Right ventricle myocardium inferior (tissue), 1 donor: ENCODE measurements at places on chromosomes 7 and 10. TPM values are rescaled to one million over a fixed set of nuclear protein-coding genes. Genes with fewer than 3 reads are reported as not detected.

- DNase-seq: peak; percentile 93
Observed at GRCh38 chr10:128047351-128047750, 78.9 kb downstream of the MKI67 start.

DNA sequence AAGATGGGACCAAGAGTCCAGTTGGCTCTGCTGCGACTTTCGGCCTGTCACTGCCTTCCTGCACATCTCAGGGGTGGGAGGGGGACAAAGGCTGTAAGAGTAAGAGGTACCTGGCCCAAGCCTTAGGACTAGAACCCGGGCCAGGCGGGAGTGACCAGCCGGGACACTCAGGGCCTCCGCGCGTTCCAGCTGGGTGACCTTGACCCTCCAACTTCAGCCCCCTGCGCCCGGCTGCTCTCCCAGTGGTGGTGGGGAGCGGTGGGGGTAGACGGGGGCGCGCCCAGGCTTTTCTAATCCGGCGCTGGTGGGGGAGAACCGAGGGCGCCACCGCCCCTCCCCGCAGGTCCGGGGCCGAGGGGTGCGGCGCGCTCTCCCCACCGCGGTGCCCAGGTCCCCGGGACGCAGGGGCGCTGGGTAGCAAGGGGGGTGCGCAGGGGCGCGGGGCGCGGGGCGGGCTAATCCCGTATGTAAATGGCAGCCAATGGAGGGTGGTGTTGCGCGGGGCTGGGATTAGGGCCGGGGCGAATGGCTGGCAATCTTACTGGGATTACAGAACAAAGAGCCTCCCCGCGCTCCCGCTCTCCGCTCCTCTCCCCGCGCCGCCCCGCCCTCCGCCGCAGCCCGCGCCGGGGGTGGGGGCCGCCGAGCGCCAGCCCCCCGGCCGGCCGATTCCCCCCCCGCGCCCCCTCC is at the start of gene GTF2IRD1:
GTF2IRD1 (plus strand) TSS at position 585 of the 690 bp plus-strand sequence. CDS start 54,175 bp downstream, outside the sequence.
- peak; percentile 84 for DNase-seq

- no peak for DNase-seq
Observed at GRCh38 chr10:106435081-106435480, 729.4 kb downstream of the SORCS1 start.

DNA sequence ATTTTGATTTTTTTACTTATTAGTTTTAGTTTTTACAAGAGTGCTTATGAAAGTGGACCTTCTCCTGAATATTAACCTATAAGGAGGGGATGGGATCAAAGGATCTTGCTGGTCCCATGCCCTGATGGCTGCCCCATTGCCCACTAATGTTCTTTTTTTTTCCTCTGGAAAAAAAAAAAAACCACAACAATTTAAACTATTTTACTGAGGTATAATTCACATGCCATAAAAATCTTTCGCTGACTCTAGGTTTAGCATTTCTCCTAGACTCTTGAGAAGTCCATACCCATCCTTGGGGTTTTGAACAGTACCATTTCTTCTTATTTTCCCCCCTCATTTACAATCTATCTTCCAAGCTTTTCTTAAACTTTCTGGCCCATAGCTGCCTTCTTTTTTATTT is 481.8 kb downstream of the TFEC start:
- DNase-seq: no peak

DNA sequence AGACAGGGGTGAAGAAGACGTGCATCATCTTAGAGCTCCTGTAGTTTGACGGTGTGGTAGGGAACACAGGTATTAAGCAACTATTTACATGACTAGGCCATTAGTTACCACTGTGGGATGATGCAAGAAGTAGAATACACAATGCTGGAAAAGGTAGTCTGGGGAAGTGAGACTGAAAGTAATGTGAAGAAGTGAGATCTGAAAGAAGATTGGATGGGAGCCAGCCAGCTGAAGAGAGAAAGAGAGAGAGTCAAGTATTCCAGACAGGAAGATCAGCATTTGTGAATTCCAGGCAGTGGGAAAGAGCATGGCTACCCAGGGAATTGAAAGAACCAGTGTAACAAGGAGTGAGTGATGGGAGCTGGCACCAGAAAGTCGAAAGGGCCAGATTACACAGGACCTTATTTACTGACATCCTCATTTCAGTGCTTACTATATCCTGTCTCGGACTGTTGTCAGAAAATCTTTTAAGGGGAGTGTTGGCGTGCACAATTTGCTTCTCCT is 4.0 kb upstream of the CFAP58 start:
- no peak for DNase-seq

DNA sequence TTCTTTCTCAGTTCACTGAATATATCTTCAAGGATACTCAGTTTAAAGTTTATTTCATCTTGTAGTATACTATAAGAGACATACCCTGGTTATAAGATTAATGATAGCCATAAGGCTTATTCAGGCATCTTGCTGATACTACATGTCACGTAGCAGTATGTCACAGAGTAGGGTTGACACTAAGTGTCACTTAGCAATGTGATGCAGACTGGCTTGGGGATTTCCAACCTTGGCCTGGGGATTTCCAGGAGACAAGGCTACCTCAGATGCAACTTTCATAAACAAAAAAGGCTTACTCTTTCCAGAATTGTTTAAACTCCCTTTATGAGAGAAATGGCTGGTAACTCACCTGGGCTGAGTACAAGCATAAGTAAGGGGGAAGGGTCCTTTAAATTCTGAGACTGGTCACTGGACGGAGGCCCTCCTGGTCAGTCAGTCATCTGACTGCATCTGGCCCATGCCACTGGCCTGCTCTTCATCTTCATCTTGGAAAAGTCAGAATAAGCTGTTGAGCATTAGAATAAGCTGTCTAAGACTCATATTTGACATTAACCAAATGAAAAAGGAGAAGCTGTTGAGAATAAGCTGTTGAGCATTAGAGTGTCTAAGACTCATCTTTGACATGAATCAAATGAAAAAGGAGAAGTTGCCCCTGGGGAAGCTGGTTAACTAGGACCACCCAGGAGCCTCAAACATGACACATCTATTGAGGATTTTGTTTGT is 9.5 kb downstream of the SLC13A1 start:
- DNase-seq: no peak

GRCh38 chr7:28199021-28199510 is 18.5 kb upstream of the JAZF1 start:
- DNase-seq: no peak

- DNase-seq: no peak
Observed at GRCh38 chr7:64871761-64872160, 31.3 kb upstream of the ZNF273 start.

GRCh38 chr10:49217645-49218044 is 29.5 kb upstream of the TMEM273 start:
- no peak for DNase-seq

DNA sequence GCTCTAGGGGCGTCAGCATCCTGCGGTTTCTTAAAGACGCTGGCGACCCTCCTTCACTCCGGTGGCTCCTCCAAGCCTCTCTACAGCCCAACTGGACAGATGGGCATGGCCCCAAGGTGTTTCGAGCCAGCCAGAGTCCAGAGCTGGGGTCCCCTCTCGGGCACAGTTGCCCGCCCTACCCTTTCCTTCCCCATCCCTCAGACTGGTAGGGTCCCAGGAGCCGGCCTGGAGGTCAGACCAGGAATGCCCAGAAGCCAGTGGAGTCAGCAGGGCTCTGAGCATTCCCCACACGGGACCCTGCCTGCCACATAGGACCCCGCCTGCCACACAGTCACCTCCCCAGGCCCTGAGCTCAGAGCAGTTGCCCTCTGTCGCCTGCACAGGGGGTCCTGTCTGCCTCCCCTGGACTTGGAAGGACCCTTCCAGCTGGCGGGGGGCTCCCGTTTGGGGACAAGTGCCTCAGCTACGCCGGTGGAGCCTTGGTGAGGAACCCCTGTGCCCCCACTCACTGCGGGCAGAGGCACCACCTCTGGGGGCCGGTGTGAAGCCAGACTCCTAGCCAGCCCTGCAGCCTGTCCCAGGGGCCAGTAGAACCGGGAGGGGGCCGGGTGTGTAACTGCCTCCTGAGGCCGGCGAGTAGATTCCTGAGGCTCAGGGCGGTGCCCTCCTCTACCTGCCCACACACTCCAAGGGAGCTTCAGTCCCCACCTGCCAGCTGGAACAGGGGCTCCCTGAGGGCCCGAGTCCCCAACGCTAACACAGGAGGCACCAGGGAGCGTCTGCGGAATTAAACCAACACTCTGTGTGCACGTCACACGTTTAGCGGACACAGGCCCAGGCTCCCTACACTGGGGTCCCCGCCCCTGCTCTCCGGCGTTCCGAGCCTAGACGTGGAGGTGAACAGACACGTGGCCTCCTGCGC is 19.4 kb upstream of the PDGFA start:
- no peak for DNase-seq

- DNase-seq: no peak
Observed at GRCh38 chr10:90051053-90051452, 349.7 kb downstream of the KIF20B start.

- no peak for DNase-seq
Observed at GRCh38 chr10:3478153-3478552, 305.6 kb upstream of the PITRM1 start.

DNA sequence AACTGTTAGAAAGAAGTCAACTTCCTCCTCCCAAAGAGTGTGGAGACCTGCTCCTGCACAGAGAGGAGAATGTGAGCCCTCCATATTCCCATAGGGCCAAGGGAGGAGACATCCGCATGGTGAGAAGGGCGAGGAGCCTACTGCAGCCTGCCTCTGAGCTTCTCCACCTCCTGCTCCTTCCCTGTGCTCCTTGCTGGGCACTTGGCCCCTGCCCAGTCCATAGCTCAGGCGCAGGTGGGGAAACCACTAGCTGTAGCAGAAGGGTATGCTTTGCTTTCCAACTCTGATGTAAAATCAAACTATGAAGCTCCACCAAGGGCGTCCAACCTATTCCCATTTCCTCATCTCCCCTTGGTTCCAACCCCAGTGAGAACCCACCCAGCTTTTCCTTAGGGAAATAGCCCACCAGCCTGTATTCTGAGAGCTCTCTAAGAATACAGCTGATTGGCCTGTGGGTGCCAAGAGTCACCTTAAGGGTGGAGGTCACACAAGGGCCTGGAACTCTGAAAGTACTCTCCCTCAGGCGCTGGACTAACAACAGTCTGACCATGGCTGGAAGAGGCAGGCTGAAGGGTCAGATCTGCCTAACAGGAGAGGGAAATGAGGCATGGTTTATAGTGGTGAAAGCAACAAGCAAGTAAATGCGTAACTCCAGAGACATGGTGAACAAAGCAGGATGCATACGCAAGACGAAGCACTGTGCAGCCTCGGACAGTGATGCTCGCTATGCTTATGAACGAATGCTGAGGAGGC is 13.9 kb downstream of the ZNF488 start:
- no peak for DNase-seq

- no peak for DNase-seq
Observed at GRCh38 chr10:73211106-73211811, 35.8 kb downstream of the DNAJC9 start.

DNA sequence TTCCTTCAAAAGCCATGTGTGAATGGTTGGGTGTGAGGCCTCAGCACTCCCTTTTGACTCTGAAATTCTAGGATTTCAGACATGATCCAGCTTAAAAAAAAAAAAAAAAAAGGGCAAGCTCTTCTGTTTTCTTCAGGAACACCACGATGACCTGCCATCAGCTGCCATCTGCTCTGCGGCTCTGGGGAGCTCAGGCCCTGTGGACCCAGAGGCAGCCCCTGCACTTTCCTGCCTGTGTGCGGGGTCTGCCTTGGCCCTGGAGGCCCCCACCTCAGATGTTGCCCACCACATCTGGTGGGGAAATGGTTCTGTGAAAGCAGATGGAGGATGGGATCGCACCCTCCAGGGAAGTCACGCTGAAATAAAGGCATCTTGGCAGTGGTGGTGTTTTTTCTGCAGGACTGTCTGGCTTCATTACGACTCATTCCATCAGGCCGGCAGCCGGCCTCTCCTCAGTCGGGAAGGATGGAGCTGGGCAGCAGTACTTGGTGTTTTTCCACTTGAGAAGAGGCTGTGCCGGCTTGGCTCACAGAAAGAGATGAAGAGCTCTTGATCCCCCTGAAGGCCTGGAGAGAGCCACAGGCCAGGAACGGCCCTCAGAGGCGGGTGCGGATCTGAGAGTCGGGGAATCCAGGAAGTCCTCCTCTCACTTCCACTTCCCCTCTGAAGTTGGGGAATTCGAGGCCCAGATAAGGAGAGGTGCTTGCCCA is 66.1 kb upstream of the AQP1 start:
- DNase-seq: peak; percentile 77

GRCh38 chr7:41193738-41194282 is 509.1 kb downstream of the INHBA start:
- no peak for DNase-seq

DNA sequence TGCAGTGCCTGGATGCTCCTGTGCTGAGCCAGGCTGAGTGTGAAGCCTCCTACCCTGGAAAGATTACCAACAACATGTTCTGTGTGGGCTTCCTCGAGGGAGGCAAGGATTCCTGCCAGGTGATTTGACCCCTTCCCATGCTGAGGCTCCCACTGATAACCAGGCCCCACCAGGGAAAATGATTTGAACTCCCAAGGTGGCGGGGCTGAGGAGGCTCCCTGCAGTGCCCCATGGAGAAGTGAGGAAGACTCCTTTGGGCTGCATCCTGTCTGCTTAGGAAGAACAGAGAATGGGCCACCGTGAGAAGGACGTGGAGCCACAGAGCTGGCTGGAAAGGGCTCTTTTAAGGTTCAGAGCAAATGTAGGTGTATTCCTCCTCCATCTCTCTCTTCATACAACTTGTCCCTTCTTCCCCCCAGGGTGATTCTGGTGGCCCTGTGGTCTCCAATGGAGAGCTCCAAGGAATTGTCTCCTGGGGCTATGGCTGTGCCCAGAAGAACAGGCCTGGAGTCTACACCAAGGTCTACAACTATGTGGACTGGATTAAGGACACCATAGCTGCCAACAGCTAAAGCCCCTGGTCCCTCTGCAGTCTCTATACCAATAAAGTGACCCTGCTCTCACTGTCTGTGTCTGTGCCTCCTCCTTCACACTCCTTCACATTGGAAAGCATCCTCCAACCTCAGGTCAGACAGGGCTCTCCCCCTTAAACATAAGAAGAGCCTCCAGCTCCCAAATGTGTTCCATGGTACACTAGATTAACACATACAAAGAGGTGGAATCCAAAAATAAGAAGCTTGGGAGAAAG is 3.4 kb downstream of the PRSS2 start:
- no peak for DNase-seq

- DNase-seq: no peak
Observed at GRCh38 chr10:16581202-16581601, 59.5 kb upstream of the C1QL3 start.

- no peak for DNase-seq
Observed at GRCh38 chr7:25696571-25696970, 455.4 kb upstream of the NFE2L3 start.

DNA sequence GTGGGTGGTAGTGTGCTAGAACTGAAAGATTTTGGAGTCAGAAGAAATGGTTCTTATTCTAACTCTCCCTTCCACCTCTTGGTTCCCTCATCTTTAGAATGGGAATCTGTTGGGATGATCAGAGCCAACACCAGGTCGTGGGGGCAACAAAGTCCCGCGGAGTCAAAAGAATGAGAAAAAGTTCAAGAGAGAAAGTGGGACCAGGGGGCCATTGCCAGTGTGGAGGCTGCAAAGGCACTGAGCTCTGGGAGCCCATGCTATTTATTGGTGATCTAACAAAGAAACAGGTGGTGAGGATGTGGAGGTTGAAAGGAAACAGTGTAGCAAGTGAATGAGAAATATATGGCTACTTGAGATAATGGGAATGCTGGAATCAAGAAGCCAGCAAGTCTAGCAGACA is 29.4 kb downstream of the AGAP4 start:
- no peak for DNase-seq

- no peak for DNase-seq
Observed at GRCh38 chr10:125054669-125055268, 105.6 kb downstream of the CTBP2 start.

The KLHDC10 gene
- total RNA-seq: 27.6 TPM

The TMEM236 gene
- 0.51 TPM for total RNA-seq

The CPA4 gene
- total RNA-seq: not detected

The H2BK1 gene
- total RNA-seq: not detected

The RAMP3 gene
- 33.8 TPM for total RNA-seq

The MBLAC1 gene
- total RNA-seq: 2.1 TPM

The HOXA9 gene
- total RNA-seq: not detected

The BMS1 gene
- 15.0 TPM for total RNA-seq

The PLAU gene
- 8.5 TPM for total RNA-seq

The C10orf95 gene
- not detected for total RNA-seq
